ENCODE measurements at places on chromosomes 6 and 20.
A peak's percentile ranks its signal among the peaks of the same experiment; 100 is the strongest.

DNA sequence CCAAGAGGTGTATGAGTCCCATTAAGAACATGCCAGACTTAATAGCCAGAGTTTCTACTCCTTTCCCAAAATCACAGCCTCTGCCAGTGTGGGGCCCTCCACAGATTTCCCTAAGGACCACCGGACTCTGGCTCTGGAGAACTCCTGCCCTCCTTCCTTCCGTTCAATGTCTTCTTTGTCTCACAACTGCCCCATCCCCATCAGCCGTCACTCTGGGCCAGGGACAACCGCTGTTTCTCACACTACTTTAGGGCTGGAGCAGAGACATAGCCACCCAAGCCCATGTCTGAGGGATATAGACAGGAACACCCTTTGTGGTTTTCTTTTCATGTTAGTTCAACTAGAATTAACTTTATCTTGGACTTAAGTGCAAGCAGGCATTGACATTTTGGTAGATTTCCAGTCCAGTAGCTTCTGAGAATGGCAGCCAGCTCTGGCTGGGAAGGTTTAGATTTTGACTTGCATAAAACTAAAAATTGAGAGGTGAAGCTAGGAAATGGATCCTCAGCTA is 6.7 kb upstream of the ACSS1 start:
- no peak overlapping the region for H3K27ac ChIP-seq
- H3K4me3 ChIP-seq = no peak overlapping the region
- no peaks in the 10 kb centered on the region for H3K36me3 ChIP-seq
- DNase-seq = no peak
- peaks cover 12% of the 10 kb centered on the region for H3K4me1 ChIP-seq
- peaks cover 49% of the 10 kb centered on the region for H3K27me3 ChIP-seq

DNA sequence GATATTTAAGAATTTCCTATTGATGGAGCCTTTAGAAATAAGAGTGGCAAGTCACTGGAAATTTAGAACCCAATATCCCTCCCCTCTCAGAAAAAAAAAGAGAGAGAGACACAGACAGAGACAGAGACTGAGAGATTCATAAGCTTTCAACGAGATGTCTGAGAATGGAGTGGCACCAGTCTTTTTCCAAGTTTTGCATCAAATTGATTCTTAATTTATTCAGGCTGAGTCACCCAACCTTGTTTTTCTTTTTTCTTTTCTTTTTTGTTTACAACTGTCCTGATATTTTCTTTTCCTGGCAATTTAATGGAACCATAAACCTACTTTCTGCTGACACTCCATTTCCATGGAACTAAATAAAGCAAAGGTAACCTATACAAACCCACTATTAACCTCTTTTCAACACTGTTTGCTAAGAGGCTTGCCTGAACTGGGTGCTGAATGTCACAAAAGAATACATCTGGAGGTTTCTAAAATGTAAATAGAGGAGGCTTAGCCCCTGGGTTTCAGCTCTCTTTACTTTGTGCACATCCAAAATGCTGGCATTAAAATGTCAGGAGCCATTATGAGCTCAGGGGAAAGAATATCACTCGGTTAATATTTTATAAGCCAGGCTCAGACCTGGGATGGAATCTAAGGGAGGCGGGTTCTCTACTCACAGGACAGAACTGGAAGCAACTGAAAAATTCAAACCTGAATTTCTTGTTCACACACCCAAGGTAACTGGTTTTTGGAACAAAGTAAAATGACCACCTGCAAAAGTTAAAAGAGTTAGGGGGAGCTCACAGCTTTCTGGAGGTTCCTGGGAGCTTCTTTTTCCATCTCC is 100.8 kb downstream of the BFSP1 start:
- H3K4me1 ChIP-seq = no peaks in the 10 kb centered on the region
- H3K36me3 ChIP-seq = no peaks in the 10 kb centered on the region
- peaks cover 9% of the 10 kb centered on the region for H3K27me3 ChIP-seq
- no peak overlapping the region for H3K27ac ChIP-seq
- no peak for DNase-seq

- no peaks in the 10 kb centered on the region for H3K27me3 ChIP-seq
- H3K27ac ChIP-seq = no peak overlapping the region
- no peaks in the 10 kb centered on the region for H3K36me3 ChIP-seq
- H3K4me1 ChIP-seq = peaks cover 26% of the 10 kb centered on the region
- H3K4me3 ChIP-seq = no peak overlapping the region
Measured at GRCh38 chr6:35711731-35712130, 23.0 kb upstream of the FKBP5 start.

GRCh38 chr6:12017263-12017662 is 5.2 kb downstream of the HIVEP1 start:
- no peak overlapping the region for H3K27ac ChIP-seq
- no peak overlapping the region for H3K4me3 ChIP-seq
- no peak for DNase-seq
- H3K27me3 ChIP-seq = no peaks in the 10 kb centered on the region
- peaks cover 53% of the 10 kb centered on the region for H3K4me1 ChIP-seq

- peak overlapping the region; percentile 0 for H3K4me3 ChIP-seq
- H3K27ac ChIP-seq = peak overlapping the region; percentile 4
- peaks cover 3% of the 10 kb centered on the region for H3K36me3 ChIP-seq
Measured at GRCh38 chr20:43943725-43944124, 29.1 kb downstream of the TOX2 start.

DNA sequence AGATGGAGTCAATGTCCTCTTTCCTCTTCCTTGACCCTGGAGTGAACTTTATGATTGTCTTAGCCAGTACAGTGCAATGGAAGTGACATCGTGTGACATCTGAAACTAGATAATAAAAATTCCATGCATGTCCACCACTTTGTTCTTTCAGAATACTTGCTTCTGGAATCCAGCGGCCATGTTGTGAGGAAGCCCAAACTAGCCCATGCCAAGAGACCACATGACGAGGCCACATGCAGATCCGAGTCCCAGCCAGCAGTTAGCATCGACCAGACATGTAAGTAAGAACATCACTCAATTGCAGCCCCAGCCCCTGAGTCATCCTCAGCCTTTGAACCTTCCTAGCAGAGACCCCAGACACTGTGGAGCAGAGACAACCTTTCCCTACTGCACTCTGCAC is 48.5 kb upstream of the E2F3 start:
- peaks cover 30% of the 10 kb centered on the region for H3K4me1 ChIP-seq
- DNase-seq = no peak
- H3K4me3 ChIP-seq = no peak overlapping the region

- H3K27me3 ChIP-seq = no peaks in the 10 kb centered on the region
- no peaks in the 10 kb centered on the region for H3K36me3 ChIP-seq
- H3K27ac ChIP-seq = no peak overlapping the region
- DNase-seq = no peak
Measured at GRCh38 chr6:50093116-50093937, 43.6 kb upstream of the DEFB112 start.

DNA sequence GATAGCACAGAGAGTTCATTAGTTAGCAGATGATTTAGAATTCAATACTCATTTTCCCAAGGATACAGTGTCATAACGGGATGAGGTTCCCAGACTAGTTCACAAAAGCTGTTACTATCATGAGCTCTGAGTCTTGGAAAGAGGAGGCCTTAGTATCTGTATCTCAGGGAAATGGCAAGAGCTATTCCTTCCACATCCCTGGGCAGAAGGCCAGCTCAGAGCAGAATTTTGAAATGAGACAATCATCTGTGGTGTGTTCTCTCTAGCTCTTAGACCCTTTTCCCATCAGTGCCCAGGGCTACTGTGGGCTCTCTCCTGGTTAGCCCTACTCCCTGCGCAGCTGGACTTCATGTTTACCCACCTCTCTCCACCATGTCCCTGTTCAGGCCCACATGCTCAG is 64.5 kb downstream of the JAG1 start:
- no peaks in the 10 kb centered on the region for H3K4me1 ChIP-seq
- peaks cover 2% of the 10 kb centered on the region for H3K36me3 ChIP-seq
- H3K27me3 ChIP-seq = no peaks in the 10 kb centered on the region

DNA sequence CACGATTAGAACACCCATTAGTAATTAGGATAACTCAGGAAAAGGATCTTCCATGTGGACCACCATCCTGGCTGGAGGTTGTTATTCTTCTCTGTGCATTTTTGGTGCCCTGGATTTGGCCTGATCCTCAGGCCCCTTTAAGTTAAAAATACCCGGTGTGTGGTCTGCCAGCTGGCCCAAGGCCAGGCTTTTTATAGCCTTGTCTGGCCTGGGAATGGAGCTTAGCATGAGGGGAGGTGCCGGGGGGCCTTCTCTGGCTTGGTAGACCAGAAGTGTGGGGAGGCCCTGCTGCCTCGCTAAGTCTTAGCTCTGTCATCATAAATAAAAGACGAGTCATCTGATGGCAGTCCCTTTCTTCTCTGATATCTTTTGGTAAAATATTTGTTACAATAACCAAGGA is 71.4 kb downstream of the ARID1B start:
- H3K27me3 ChIP-seq = no peaks in the 10 kb centered on the region
- peaks cover 30% of the 10 kb centered on the region for H3K4me1 ChIP-seq
- H3K36me3 ChIP-seq = peaks cover 4% of the 10 kb centered on the region

- H3K27me3 ChIP-seq = no peaks in the 10 kb centered on the region
- DNase-seq = no peak
- H3K4me3 ChIP-seq = peak overlapping the region; percentile 43
- peak overlapping the region; percentile 47 for H3K27ac ChIP-seq
Measured at GRCh38 chr6:25155211-25155610, 124.0 kb upstream of the CARMIL1 start.
